ENCODE measurements at places on chromosomes 5 and 9.
A peak's percentile ranks its signal among the peaks of the same experiment; 100 is the strongest.

- no peak for DNase-seq
Measured at GRCh38 chr5:21145376-21145775, 1157.4 kb upstream of the CDH18 start.

- peak; percentile 66 for DNase-seq
Measured at GRCh38 chr5:15499528-15500324, at the start of gene FBXL7. FBXL7 (plus strand) TSS chr5:15500180.

GRCh38 chr9:129334105-129334935 lies 156.3 kb upstream of the IER5L start:
- peak; percentile 79 for DNase-seq

DNA sequence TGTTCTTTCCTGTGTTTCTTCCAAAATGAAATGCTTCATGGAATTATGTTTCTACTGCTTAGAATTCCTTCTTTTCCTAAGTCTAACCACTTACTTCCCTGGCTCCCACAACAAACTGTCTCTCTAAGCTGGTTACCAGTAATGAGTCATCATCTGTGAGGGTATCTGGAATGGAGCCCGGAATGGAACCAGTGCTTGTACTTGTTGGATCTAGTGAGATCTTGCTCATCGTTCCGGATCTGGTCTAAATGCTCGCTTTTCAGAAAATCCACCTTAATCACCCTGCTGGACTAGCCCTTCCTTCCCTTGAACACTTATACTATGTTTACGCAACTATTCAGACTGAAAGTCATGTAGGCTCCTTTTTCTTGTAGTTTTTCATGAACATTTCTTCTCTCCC lies 184.8 kb downstream of the PBX3 start:
- DNase-seq: no peak

GRCh38 chr9:132698989-132699388 lies 28.7 kb downstream of the GTF3C4 start:
- no peak for DNase-seq

DNA sequence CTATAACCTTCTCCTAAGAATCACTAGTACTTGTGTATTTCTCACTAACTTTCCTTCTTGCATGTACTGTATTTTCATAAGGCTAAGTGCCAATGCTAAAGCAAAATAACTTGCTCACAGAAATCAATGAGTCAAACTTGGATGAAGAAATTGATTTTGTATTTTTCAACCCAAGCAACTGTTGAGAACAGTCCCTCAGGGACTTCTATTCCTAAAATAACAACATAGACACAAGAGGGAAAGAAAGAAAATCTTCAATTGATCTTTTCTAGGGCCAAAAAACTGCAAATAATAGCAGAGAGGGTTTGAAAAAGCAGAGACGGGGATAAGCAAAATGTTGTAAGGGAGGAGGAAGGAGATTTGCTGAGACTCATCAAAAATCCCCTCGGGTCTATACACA lies 69.8 kb downstream of the HABP4 start:
- no peak for DNase-seq

GRCh38 chr5:67375606-67376005 lies 179.0 kb upstream of the CD180 start:
- DNase-seq: no peak

GRCh38 chr9:73166468-73166867 lies 14.8 kb downstream of the ANXA1 start:
- no peak for DNase-seq

DNA sequence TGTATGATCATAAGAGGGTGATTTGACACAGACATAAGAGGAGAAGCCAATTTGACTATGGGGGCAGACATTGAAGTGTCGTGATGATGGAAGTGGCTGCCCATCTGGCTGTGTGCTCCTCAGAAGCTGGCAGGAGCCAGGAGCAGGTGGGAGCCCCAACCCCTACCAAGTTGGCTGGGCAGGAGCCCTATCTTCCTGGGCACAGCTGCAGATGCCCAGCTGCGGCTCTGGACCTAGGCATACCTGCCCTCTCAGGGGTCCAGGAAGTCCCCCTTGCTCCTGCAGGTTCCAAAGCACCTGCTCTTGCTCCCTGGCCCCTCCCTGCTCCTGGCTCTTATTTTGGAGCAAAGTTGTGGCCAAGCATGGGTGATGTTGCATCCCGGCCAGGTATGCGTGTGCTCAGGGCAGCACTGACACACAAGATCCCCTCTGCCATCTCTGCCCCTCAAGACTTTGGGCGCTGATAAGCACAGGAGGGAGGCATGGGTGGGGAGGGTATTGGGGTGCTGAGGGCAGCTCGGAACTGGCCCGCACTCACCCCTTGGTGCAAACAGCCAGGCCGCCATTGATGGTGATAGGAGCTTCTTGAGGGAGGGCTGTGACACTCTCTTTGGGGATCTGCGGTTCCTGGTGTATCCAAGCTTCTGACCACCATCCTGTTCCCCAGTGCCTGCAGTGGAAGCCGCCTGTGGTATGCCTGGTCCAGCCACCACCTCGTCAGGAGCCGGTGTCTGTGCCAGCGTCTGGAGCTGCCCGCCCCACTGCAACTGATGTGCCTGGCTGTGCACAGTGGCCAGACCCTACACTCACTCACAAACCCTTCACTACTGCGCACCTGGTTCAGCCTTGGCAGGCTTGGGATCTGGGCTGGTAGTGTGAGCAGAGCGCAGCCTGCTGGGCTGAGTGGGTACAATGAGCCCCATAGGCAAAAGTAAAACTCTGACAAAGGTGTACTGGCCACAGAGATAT lies 230.9 kb downstream of the CDH9 start:
- no peak for DNase-seq

- DNase-seq: no peak
Measured at GRCh38 chr9:110161940-110162339, 46.0 kb downstream of the C9orf152 start.

DNA sequence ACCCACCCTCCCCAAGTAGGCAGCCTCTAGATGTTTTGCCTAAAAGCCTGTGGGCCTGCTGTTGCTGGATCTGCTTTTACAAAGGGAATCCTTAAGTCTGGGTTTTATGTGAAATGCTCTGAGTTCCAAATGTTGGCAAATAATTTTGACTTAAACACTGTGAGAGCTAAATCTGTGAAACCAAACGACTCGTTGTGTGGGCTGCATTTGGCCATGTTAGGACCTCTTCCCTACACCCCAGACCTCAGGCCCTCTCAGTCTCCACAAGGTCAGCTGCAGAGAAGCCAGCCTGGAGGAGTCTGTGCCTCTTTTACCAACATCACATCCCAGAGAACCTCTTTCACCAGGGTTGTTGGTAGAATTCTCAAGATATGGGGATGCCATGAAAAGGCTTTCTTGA lies 9.4 kb downstream of the LCP2 start:
- no peak for DNase-seq

GRCh38 chr5:159345336-159345735 lies 15.0 kb upstream of the IL12B start:
- DNase-seq: no peak

DNA sequence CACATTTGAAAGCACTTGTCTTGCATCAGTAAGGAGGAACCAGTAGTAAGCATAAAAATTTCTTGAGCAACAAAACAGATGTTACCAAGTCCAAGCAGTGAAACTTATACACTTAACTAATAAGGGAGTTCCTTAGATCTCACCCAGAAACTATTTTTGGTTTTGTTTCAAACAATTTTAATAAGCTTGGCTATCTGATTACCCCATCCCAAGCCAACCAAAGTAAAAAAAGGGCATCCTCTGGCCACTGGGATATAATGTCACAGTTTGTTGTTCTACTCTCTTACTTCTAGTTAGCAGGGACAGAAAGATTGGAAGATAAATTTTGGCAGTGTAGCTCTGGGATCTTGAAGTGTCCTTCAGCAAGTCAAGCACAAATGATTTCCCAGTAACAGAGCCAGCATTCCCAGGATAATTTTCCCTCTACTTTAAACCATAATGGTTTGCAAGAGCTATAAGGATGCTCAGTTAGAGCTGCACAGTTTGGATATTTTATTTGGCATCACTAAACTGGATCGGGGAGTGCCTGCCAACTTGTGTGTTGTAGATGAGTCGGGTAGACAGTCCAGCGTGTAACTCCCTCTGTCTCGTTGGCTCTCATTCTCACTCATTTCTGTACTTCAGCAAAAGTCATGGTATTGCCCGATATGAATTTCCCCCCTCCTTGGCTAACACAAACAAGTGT lies 161.9 kb upstream of the HMHB1 start:
- no peak for DNase-seq

DNA sequence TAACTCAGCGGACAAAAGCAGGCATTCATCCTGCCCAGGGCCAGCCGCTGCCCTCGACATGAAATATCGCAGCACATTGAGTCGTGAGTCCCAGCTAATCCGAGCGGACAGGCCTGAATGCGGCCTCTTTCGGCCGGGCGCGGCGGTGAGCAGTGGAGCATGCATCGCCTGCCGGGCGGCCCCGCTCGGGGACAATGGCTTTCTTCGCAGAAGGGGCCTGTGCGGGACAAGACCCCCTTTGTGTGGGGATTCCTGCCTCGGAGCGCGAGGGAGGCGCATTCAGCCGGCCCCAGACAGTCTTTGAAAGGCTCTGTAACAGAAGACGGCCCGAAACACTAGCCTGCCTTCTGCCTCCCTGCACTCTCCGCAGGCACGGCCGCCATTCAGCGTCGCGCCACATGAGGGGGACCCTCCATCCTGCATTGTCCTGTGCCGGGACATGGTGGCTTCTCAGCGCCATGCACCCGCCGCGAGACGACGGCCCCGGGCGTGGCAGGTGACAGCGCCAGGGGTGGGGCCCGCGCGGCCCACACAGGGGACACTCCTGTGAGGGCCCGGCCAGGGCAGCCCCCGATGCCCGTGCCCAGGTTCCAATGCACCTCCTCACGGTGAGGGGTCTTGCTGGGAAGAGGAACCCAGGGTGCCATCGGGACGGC lies 52.0 kb downstream of the EXD3 start:
- peak; percentile 50 for DNase-seq

- no peak for DNase-seq
Measured at GRCh38 chr5:122516432-122516743, 204.4 kb downstream of the SNCAIP start.

GRCh38 chr9:98894171-98894570 lies 49.5 kb upstream of the COL15A1 start:
- DNase-seq: no peak

DNA sequence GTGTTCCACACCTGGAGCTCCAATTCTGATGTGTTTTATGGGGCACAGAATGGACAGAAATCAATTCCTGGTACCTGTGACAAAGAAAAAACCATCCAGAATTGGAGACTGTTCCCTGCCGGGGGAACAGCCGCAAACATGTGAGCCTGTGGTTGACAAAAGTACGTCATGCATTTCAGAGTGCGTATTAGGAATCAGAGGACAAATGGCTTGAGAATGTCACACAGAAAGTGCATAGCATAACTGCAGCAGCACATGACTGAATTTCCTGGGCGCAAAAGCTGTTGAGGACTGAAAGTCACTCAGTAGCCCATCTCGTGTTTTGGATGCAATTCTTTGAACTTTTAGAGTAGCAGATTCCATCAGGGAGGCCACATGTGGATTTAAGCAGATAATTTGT lies 85.1 kb downstream of the TRIO start:
- no peak for DNase-seq

- no peak for DNase-seq
Measured at GRCh38 chr5:131367219-131367860, 103.5 kb downstream of the CDC42SE2 start.

DNA sequence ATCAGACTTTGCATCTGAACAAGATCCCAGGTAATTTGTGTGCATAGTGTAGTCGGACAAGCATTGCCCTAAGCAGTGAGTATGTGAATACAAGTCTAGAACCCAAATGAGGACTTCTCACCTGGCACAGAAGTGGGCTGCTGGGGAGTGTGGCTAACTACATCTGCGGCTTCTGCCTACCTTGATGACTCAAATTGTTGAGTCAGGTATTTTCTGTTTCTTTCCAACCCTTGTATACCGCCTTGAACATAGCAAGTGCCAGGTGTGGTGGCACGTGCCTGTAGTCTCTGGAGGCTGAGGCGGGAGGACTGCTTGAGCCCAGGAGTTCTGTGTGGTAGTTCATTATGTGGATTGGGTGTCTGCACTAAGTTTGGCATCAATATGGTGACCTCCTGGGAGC lies 7.9 kb upstream of the JADE2 start:
- DNase-seq: no peak

GRCh38 chr5:75622564-75622963 lies 11.3 kb downstream of the ANKDD1B start:
- no peak for DNase-seq

DNA sequence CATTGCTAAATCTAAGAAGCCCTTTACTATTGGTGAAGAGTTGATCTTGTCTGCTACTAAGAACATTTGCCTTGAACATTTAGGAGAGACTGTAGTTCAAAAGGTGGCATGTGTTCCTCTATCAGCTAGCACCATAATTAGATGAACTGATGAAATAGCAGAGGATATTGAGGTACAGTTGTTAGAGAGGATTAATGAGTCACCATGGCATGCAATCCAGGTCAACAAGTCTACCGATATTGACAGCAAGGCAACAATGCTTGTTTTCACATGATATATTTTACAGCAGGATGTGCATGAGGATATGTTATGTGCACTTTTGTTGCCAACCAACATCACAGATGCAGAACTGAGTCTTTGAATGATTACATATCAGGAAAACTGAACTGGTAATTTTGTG lies 134.3 kb upstream of the CDH9 start:
- DNase-seq: no peak

DNA sequence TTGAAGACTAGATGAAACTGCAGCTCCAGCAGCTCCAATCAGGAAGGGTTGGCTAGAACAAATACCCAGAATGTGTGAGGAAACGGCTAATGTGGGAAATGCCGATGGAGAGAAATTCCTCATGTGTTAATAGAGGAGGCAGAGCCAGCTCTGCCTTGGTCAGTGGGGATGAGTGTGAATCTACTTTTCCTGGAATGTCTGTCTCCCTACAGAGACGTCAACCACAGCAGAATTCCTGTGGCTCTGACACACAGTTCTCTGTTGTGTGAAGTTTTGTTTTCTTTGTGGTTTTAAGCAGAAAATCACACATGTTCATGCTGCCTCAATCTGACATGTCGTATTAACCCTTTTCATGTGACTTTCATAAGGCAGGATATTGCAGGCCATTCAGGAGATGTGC lies 476.6 kb upstream of the WWC1 start:
- no peak for DNase-seq

GRCh38 chr9:93898026-93898425 lies 57.1 kb downstream of the BARX1 start:
- DNase-seq: no peak

- no peak for DNase-seq
Measured at GRCh38 chr5:51378448-51379330, 4.6 kb upstream of the ISL1 start.

GRCh38 chr5:162762119-162762518 lies 675.3 kb upstream of the CCNG1 start:
- no peak for DNase-seq

GRCh38 chr9:77856615-77857014 lies 175.0 kb downstream of the GNAQ start:
- DNase-seq: no peak

GRCh38 chr5:91706785-91707520 lies 323.8 kb upstream of the ARRDC3 start:
- no peak for DNase-seq

DNA sequence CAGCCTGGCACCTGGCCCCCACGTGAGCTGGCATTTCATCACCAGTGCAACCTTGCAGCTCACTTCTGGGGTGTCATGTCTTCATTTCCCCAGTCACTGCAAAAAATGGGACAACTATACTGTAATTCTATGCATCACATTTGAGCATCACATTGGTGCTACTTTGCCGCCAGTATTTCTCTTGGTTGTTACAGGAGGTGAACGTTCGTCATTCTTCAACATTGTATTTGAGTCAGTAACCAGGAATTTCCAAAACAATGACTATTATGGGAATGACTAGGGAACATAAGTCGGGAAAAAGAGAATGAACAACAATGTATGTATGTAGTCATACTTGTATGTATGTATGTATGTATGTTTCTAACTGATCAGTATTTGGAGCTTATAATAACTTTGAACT lies 1278.0 kb downstream of the EFNA5 start:
- DNase-seq: no peak

GRCh38 chr9:32968101-32969011 lies 33.1 kb downstream of the APTX start:
- DNase-seq: peak; percentile 36
